HFFc6 (cell line): ENCODE measurements at places on chromosomes 5 and 9. TPM values are rescaled to one million over a fixed set of nuclear protein-coding genes. Genes with fewer than 3 reads are reported as not detected.

Gene DTWD2
- 5.0 to 7.3 TPM (median 6.5 TPM) in 3 replicates for total RNA-seq

DNA sequence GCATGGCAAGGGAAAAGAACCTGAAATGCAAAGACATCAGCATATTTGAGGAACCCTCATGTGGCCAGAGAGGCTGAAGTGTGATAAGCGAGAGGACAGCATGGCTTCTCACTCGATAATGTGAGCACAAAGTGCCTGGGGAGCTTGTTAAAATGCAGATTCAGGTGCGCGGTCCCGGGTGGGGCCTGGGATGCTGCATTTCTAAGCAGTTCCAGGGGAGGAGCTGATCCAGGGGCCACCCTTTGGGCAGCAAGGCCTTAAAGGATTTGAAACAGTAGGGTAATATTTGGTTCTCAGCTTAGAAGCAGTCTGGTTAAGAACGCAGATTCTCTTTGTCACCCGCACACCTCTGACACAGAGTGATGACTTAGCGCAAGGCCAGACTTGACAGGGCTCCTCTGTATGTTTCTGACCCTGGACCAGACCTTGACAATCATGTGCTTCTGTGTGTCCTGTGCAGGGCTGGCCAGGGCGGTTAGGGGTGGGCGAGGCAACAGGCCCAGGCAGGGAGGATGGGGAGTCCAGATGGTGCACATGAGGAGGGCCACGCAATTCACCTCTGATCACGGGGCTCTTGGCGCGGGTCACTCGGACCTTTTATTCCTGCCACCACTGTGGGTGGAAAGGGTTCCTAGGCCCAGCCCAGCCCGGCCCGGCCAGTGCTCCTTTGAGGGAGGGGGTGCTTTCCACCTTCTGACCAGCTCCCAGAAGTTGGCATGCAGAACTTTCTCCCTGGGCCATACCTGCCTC is 62.8 kb upstream of the TBC1D2 start:
- DNase-seq: no peak

- no peak for DNase-seq
These were observed 92.8 kb downstream of the MVB12B start for GRCh38 chr9:126419475-126419874.

- DNase-seq: no peak
These were observed 37.1 kb downstream of the CDH18 start for GRCh38 chr5:19950897-19951296.

DNA sequence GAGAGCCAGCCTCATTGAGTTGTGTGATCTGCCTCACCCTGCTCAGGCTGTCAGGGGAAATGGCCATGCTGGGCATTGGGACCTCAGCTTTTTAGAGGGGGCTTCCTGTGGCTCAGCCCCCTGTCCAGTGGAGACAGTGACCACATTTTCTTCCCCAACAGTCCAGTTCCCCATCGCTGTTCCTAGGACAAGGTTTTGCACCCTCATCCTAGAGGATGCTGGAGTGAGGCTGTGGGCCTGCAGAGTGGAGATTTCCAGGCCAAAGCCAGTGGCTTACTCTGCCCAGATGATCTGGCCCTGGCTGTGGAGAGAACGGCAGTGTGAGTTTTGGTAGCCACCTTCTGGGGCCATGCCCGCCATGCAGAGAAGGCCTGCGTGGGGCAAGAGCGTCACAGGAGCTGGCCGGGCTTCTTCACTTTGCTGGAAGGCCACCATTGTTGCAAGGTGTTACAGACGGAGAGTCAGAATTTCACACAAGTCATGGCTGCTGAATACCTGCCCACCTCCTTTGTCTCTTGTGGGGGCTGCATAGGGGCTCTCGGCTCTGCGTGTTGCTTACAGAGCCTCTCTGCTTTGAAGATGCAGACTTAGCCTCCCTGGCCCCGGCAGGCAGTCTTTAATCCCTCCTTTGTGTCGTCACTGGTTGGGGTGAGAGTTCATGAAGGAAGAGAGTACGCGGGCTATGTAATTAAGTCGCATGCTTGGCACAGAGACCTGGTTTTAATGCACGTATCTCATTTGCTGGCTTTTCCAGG is 35.2 kb upstream of the PITX1 start:
- no peak for DNase-seq

GRCh38 chr9:11697126-11697525 is 996.1 kb upstream of the TYRP1 start:
- no peak for DNase-seq

Gene PPP3R2
- not detected in 3 replicates for total RNA-seq

Gene CNTLN
- 4.4 to 8.4 TPM (median 6.1 TPM) in 3 replicates for total RNA-seq

Gene GAPT
- total RNA-seq: not detected in 3 replicates

Gene ZBTB6
- 8.0 to 9.1 TPM (median 8.4 TPM) in 3 replicates for total RNA-seq

DNA sequence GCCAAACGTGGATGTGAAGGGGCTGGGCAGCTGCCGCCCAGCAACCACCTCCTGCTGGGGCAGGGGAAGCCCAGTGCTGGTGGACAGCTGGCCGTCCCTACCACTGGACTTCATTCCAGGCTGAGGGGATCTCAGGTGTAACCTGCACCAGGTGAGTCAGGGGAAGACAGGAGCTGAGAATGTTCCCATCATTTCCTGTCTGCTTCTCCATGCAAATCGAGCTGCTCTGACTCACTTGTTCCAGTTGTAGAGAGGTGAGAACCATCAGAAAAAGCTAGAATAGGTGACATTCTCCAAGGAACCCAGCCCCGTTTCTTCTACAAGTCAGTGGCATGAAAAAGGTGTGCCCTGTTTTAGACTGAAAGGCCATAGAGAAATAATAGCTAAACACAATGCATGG is 21.8 kb upstream of the BARX1 start:
- no peak for DNase-seq

Gene CACNA1B
- not detected in 2 replicates for total RNA-seq

GRCh38 chr5:108264533-108264932 is 117.4 kb downstream of the FBXL17 start:
- DNase-seq: no peak

Gene FYB1
- total RNA-seq: 0.38 to 1.6 TPM (median 1.4 TPM) in 3 replicates

Gene IL5
- total RNA-seq: not detected in 3 replicates

GRCh38 chr5:124941051-124942049 is 194.9 kb upstream of the ZNF608 start:
- peak; percentile 6 for DNase-seq

Gene PCDHGA10
- 0.68 to 0.99 TPM (median 0.79 TPM) in 3 replicates for total RNA-seq

- DNase-seq: no peak
These were observed 798.3 kb downstream of the MAT2B start for GRCh38 chr5:164303646-164304215.

DNA sequence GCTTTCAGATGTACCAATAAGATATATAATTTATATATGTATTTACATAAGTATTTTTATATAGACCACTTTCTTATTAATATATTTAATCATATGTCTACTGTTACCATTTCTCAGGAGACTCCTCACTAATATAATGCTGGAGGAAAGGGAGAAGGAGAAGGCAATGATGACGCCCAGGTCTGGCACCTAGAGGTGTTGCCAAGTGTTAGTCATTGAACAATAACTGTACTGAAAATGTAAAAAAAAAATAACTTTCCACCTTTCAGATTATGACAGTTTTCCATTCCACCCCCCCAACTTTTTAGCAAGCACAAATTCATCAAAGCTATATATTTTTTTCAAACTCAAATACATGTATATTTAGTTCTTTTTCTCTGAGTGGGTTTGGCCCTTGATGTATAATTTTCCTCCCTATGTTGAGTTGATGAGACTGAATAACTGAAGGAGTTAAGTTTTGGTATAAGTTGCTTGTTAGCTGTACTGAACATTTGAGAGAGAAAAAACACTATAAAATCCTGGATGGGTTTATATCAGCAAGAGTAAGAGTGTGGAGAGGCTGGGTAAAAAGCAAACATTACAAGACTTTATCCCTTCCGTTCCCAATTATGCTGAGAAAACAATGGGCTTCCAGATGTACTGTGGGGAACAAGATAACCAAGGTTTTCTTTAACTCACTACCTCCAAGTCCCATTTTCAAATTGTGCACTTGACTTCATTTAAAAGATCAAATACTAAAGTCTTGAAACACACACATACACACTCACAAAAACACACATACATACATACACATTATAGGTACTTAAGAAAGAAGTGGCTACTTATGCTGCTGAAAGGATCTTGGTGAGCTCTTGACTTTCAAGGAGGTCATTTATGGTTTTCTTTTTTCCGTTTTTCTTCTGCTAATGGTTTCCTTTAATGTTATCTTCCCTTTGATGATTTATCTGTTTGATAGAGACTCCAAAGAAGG is 142.8 kb upstream of the IFNE start:
- no peak for DNase-seq

Gene ARL14EPL
- total RNA-seq: not detected in 3 replicates

GRCh38 chr9:16501726-16502125 is 368.7 kb downstream of the BNC2 start:
- no peak for DNase-seq

Gene LCN9
- total RNA-seq: not detected in 3 replicates

Gene PNPLA7
- 0.20 and 1.1 TPM in 2 replicates for total RNA-seq

DNA sequence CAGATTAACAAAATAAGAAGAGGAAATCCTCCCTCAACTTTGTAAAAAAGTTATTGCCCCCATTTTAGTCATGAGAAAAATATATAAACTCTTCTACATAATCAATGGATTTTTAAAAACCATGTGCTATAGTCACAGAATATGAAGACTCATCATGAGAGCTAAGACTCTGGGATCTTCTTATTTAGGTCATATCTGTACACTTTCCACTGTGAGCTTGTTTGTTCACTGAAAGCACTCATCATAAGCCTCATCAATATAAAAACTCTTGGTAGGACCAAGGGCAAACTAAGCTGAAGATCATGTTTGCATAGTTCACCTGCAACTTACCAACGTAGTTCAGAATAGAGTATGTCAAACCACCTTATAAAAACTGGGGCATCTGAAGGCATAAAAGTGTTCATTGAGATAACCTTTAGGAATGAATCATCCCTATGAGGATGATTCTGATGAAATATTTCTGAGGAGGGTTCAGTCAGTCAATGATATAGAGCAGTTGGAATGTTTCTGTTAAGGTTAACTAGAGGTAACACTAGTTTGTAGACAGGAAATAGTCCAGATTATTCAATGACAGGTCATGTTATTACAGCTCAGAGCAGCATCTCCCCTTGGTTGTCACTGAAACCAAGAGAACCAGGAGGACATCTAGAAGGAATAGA is 289.9 kb upstream of the SMC2 start:
- DNase-seq: no peak

DNA sequence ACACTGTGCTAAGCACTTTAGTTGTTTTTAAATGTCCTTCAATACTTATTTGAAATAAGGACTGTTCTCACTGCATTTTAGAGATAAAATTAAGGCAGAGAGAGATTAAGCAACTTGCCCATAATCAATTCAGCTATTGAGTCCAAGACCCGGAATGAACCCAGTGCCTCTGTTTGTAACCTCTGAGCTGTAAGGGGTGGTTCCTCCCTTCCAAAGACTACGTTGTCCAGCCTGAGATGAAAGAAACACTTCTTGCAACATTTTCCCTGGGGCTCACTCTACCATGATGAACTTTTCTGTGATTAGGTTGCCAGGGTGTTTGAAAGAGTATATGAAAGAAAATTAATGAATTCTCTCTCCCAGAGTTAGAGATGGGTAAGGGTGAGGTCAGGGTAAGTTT is 22.0 kb upstream of the MAP1B start:
- DNase-seq: no peak

- DNase-seq: no peak
These were observed 2.3 kb upstream of the GMCL2 start for GRCh38 chr5:178189433-178189832.

Gene ATP10B
- not detected in 3 replicates for total RNA-seq
